Caco-2 (cell line): ENCODE measurements at places on chromosomes 4 and X.

DNA sequence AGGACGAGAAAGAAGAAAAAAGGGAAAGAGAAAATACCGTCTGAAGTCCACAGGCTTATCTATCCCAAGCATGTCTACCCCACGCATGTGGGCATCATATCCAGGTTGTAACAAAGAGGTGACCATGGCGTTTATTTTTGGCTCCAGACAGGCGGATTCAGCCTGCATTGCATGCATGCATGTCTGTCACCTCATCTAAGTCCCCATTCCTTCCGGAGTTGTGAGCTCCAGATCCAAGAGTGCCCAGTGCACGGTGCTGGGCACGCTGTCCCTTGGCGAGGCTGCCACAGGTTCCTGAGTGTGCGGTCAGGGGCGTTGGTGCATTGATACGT, 905 bp upstream of the GALNTL6 start:
- no peak for DNase-seq

- peak; percentile 87 for DNase-seq
These were observed at the start of gene DNASE1L1 for GRCh38 chrX:154409222-154409871. DNASE1L1 (minus strand) TSS chrX:154409254; CDS start chrX:154405568, 3,686 bp downstream.

GRCh38 chrX:76433219-76433618, 5.7 kb downstream of the MAGEE1 start:
- DNase-seq, result no peak

DNA sequence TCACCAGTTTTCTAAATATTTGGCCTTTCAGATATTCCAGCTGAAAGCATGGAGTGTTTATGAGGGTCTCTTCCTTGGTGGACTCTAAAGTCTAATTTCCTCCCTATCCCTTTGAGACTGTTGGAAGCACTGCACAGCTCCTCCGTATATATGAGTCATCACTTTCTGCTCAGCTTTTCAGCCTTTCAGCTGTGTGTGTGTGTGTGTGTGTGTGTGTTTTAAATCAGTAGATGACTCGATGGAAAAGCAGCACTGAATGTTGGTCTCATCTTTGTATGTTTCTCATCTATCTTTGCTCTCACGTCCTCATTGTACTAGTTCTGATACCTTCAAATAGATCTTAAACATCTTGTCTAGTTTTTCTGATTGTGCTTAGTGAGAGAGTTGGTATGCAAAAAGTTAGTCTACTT, 81.6 kb downstream of the ZFX start:
- peak; percentile 2 for DNase-seq

GRCh38 chr4:1975391-1975801, 33.4 kb downstream of the NELFA start:
- no peak for DNase-seq

- peak; percentile 52 for DNase-seq
These were observed 83.2 kb upstream of the USP9X start for GRCh38 chrX:41002026-41002425.

GRCh38 chr4:67437974-67438713, 107.2 kb downstream of the CENPC start:
- DNase-seq, result peak; percentile 2

DNA sequence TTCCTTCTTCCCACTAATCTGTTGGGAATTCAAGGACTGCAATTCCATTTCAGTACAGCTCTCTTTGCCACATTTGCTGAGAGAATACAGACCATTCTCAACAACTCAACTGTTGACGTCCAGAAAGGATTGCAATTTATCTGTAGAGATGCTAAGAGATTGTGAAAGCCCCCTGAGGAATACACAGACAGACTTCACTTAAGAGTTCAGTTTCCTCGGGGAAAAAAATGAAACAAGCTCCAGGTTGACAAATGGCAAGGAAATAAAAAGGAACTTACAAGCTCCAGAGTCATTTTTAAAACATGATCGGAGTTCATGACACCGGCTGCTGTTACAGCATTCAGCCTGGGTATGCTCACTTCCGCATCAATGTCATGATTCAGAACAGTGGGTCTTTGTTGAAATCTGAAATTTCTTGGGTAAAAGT, 13.8 kb downstream of the TLR10 start:
- no peak for DNase-seq

DNA sequence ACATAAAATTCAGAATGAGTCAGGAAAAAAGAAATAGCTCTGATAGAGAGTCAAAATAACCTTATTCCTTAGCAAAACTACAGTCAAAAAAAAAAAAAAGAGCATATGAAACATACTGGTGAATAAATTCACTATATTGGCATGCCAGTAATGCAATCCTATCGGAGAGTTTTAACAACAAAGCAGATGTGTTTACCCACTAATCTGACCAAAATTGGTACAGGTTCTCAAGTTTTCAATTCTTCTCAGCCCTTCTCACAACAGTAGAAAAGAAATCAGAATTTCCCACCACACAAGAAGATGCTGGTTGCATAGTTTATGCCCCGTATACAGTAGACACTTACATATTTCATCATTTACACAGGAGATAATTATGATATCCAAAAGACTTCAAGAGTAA, 59.4 kb downstream of the LCORL start:
- DNase-seq, result no peak

DNA sequence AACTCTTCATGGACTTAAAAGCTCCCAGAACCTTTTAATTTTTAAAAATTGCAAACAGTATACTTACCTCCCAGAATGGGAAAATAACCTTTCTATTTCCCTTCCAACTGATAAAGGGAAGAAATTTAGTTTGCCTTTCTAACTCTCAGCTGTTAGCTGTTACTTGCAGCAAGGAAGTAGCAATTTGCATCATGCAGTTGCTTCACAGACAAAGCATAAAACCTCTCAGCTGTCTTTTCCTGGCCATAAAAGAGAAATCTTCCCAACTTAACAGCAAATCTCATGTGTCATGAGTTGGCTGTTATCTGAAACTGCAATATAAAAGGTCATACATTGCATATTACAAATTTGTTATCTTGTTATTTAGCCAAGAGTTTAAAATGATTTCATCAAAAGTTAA, 18.4 kb downstream of the C4orf17 start:
- DNase-seq, result no peak

DNA sequence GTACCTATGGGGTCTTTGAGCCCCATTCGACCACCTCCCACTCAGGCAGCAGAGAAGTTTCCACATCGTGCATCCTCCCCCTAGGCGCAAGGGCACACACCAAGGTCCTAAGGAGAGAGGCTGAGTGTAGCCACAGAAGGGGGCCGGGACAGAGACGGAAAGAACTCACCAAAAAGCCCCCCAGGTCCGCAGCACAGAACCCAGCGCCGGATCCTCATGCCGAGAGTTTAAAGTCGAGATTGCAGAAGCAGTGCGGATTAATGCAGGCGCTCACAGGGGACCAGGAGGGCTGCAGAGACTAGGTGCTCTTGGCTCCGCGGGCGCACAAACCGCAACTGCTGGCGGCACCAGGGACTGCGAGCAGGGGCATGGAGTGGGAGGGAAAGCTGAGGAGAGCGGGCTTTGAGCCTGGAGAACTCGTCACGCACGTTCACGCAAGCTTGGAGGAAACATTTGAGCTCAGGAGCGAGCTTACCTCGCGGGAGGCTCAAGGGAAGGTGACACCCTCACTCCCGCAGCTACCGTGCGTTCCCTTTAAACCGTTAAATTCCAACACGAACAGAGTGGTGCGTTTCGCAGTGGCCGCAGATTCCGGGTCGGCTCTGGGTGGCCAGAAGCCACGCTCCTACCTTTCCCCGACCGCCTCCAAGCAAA, 8.5 kb downstream of the NKX3-2 start:
- no peak for DNase-seq

DNA sequence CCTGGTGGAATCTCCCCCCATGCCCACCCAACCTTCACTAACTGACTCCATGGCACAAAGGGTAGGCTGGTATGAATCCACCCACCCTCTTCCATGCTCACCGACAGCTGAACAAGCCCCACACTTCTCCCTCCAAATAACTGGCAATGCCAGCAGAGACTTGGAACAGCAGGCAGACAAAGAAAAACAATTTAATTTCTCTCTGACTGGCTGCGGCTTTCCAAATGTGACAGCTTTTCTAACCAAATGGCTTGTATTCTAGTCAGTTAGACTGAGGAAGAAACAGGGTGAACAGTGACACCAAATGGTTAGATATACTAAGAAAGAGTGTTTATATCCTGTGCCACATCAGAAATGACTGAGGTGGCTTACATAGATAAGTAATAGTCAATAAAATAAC, 199.3 kb upstream of the ADAMTS3 start:
- DNase-seq, result no peak

DNA sequence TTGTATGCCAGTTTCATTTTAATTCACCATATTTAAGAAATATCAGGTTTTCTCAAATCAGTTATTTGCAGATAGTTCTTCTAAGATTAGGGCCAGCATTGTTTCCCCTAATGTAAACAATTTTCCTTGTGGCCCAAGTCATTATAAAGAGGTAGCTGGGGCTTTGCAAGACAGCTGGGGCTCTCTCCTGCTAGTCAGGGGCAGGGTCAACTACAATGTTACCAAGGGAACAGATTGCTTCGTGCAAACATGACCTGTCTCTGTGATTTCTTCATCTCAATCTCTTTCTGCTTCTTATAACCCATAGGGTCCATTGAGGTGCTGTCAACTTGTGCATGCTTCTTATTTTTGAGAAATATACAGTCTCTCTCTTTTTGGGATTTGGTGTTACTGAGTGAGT, 12.1 kb downstream of the ARMCX6 start:
- DNase-seq, result no peak

DNA sequence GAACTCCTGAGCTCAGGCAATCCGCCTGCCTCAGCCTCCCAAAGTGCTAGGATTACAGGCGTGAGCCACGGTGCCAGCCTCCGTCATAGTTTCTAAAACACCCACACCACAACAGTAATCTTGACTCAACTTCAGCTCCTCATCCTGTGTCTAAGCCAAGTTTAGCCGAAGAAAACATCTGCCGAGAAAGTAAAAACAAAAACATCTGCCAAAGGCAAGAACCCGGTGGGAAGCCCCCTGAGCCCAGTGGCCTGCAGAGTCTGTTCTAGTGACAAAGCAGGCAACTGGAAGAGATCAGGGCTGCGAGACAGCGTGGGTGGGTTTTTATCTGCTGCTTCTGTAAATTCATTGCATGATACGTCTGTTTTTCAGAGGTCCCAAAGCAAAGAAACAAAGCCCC, 26.6 kb upstream of the CD99 start:
- no peak for DNase-seq

GRCh38 chr4:88751258-88752075, 53.8 kb upstream of the NAP1L5 start:
- DNase-seq, result no peak

GRCh38 chr4:107094976-107095375, 58.9 kb upstream of the DKK2 start:
- no peak for DNase-seq

DNA sequence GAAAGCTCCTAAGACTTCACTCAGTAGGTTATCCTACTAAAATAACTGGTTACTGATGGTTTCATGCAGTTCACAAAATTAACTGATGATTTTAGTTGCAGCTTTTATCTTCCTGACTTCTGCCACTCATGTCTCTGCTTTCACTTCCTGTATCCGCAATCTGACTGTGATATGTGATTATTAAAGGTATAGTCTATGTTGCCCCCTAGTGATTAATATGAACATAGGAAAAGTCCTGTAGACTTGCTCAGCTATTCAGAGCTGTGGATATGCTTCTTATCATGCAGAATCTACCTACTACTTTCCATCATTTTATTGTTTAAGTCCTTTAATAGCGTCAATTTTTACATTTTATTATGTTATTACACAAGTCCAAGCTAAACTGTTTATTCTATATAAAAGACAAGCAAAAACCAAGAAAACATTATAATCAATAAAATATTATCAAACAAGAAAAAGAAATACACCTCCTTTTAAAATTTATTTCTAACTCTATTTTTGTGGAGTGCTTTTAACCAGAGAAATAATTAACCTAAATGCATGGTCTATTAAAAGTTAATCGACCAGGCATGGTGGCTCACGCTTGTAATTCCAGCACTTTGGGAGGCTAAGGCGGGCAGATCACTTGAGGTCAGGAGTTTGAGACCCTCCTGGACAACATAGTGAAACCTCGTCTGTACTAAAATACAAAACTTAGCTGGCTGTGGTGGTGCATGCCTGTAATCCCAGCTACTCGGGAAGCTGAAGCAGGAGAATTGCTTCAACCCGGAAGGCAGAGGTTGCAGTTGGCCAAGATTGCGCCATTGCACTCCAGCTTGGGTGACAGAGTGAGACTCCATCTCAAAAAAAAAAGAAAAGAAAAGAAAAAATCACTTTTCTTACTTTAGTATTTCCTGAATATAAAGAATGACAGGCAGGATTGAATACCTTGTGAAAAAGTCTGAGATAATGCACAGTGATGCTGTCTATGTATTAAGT, 40.4 kb upstream of the TLR2 start:
- DNase-seq, result peak; percentile 14

DNA sequence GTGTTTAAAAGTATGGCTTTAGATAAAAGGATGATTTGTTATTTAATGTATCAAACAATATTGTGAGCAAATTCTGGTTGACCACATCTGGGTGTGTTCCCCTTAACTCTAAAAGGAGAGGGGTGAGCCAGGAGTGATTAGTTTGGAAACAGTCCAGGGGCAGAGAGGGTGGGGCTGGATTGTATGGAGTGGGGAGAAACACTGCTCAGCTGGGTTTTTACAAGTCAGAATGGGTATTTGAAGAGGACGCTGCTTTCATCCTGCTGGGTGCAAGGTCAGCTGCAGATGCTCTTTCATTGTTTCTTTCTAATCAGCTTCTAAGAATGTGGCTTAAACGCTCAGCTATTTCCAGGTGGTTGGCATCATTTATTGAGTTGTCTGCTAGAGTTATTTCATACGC, 82.8 kb upstream of the LIMCH1 start:
- no peak for DNase-seq

- no peak for DNase-seq
These were observed 117.8 kb downstream of the FRAS1 start for GRCh38 chr4:78174891-78175290.

DNA sequence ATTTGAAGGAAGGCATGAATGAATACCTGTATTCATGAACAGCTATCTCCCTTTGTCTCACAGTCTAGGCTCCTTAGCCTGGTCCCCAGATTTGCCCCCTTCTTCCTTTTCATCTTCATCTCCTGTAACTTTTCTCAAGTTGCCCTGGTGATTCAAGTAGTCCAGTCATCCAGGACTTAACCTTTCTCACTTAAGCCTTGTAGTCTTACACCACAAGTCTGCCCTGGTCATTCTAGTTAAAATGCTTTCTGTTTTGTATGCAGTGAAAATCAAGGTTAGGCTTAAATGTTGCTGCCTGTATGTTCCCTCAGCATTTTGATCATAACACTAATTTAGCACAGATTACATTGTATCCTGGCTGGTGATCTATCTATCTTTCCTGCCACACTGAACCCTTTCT, 58.5 kb upstream of the SLC7A11 start:
- no peak for DNase-seq

DNA sequence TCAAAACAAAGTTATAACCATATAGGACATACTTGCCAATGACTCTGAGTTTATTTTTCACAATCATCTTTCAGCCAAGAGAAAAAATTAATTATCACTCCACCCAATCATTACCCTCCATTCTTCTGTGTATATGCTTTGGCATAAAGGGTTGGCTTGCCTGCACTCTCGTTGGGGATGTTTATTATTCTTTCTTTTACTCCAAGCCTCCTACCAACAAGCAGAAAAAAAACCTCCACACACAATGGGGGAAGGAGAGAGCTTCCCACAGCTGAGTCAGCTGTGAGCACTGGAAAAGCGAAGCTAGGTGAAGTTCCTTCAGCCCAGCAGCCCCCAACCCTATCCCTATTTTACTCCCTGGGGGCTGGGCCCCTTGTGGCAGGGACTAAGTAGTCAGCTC, 1.5 kb downstream of the OPHN1 start:
- no peak for DNase-seq
